ENCODE measurements at places on chromosomes 3 and 15. TPM values are rescaled to one million over a fixed set of nuclear protein-coding genes. Genes with fewer than 3 reads are reported as not detected.

DNA sequence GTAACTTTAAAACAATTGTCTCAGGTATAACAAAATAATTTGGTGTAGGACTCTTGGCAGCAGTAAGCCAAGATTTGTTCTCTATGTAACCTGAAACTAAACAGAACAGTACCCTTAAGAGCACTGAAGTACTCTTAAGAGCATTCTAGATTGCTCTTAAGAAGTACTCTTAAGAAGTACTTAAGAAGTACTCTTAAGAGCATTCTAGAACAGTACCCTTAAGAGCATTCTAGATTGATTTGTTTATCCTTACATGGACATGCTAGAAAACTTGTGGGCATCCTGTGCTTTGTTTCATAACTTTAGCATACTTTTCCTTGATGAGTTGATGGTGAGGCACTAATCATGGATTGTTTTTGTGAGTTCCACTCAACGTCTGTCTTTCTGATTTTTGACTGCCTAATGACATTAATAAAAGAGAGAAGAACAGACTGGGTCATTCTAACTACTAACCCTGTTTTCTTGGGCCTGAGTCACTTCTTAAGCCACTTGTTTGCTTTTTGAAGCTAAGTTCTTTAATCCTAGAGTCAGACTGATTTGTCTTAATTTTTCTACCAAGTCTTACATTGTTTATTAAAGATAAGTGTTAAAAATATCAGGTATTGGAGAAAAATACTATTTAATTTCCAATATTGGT is 57.2 kb upstream of the UTS2B start:
- peaks cover 28% of the 10 kb centered on the region for H3K36me3 ChIP-seq
- no peak overlapping the region for H3K4me3 ChIP-seq
- H3K27me3 ChIP-seq, result no peaks in the 10 kb centered on the region
- DNase-seq, result no peak
- no peak overlapping the region for H3K27ac ChIP-seq

- H3K27me3 ChIP-seq, result no peaks in the 10 kb centered on the region
- H3K4me1 ChIP-seq, result peaks cover 20% of the 10 kb centered on the region
- H3K36me3 ChIP-seq, result no peaks in the 10 kb centered on the region
These were observed 16.6 kb downstream of the SPCS1 start for GRCh38 chr3:52722491-52722890.

DNA sequence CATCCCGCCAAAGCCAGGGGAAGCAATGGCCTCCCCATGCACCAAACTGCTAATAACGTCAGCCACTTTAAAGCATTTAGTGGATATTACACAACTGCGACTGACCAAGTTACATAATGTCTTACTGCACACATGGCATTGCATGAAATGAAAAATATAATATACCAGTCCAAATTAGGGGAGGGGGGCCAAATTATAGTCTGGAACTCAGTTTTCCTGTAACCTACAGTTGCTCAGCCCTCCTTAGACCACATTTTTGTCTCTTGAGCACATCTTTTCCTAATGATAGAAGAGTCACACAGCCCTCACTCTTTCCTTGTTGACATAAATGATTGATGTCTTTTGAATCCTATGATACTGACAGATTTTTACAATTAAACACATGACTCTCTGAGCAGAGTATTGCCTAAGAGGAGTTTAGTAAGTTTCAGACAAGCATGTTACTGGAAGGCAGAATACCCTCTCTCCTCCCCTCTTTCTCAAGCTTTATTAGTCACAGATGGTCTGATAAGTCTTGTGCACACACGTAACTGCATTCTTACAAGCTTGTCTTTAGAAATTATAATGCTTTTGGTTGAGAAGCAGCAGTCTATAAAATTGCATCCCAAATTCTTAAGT is 1.1 kb upstream of the PLD1 start:
- H3K4me3 ChIP-seq, result peak overlapping the region; percentile 85
- H3K4me1 ChIP-seq, result peaks cover 55% of the 10 kb centered on the region
- DNase-seq, result peak; percentile 76
- peak overlapping the region; percentile 96 for H3K27ac ChIP-seq

GRCh38 chr15:47813748-47814384 is 96.6 kb downstream of the SEMA6D start:
- H3K27ac ChIP-seq, result no peak overlapping the region
- H3K4me3 ChIP-seq, result no peak overlapping the region
- no peaks in the 10 kb centered on the region for H3K36me3 ChIP-seq
- no peak for DNase-seq

DNA sequence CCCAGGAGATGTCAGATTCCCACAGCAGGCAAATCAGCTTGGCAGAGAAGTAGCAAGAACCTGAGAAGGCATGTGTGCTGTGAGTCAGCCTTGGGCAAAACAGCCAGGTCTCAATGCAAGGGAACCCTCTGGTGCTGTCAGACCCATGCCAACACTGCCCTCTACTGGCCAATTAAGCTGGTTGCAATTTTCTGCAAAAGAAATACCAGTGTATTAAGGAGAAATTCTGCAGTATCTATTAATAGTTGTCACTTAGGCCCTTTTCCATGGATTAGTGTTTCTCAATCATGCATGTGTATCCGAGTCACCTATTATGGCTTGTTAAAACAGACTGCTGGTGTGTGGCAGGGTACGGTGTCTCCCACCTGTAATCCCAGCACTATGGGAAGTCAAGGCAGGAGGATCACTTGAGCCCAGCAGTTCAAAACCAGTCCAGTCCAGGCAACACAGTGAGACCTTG is 26.2 kb downstream of the MAP4 start:
- H3K27me3 ChIP-seq, result no peaks in the 10 kb centered on the region
- no peak overlapping the region for H3K4me3 ChIP-seq
- peak; percentile 76 for DNase-seq
- no peak overlapping the region for H3K27ac ChIP-seq
- no peaks in the 10 kb centered on the region for H3K4me1 ChIP-seq

DNA sequence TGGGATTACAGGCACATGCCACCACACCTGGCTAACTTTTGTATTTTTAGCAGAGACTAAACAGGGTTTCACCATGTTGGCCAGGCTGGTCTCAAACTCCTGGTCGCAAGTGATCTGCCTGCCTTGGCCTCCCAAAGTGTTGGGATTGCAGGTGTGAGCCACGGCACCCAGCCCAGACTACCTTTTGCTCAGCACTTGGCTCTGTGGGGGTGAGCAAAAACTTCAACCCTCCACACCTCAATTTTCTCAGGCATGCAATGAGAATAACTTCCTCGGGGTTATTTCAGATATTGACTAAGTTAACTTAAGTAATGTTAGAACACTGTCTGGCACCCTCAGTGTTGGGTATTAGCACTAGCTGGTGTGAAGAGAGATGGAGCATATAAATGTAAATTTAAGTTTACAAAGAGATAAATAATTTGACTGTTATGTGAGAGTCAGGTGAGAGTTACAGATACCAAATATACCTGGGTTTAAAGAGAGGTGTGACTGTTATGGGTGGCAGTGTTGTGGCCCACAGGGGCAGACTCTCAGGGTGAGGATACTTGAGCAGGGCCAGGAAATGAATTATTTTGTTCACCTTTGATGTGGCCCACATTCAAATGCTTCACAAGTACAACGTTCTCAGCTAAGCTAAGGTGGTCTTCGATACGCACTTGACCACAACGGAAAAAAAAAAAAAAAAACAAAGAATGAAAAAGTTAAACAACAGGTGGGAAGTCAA is 29.0 kb downstream of the CPOX start:
- DNase-seq, result no peak
- no peaks in the 10 kb centered on the region for H3K27me3 ChIP-seq
- H3K4me3 ChIP-seq, result no peak overlapping the region
- H3K36me3 ChIP-seq, result no peaks in the 10 kb centered on the region
- no peak overlapping the region for H3K27ac ChIP-seq

DNA sequence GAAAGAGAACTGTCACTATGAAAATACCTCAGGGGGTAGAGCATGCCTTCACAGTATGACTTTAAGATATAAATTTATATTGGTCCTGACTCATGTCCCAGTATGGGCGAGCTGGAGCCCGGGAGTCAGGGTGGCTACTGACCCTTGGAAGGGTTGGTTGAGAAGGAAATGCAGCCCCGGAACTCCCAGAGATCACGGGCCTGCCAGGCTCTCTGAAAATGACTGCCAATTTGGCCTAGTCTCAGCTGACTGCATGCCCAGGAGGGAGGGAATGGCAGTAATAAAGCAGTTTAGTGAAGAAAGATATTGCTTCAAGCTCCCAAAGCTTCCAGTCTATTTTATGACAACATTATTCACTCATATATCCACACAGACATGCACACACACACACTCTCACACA is 299.0 kb downstream of the NR2F2 start:
- H3K4me3 ChIP-seq, result no peak overlapping the region
- no peaks in the 10 kb centered on the region for H3K4me1 ChIP-seq
- H3K27ac ChIP-seq, result no peak overlapping the region
- DNase-seq, result no peak

GRCh38 chr3:144553301-144553700 is 581.7 kb downstream of the DIPK2A start:
- DNase-seq, result no peak
- H3K4me3 ChIP-seq, result no peak overlapping the region
- no peak overlapping the region for H3K27ac ChIP-seq
- H3K36me3 ChIP-seq, result no peaks in the 10 kb centered on the region

GRCh38 chr3:10206166-10206511 is 41.4 kb downstream of the IRAK2 start:
- peaks cover 14% of the 10 kb centered on the region for H3K36me3 ChIP-seq
- peaks cover 60% of the 10 kb centered on the region for H3K4me1 ChIP-seq
- no peak for DNase-seq
- H3K4me3 ChIP-seq, result no peak overlapping the region
- H3K27ac ChIP-seq, result peak overlapping the region; percentile 19

DNA sequence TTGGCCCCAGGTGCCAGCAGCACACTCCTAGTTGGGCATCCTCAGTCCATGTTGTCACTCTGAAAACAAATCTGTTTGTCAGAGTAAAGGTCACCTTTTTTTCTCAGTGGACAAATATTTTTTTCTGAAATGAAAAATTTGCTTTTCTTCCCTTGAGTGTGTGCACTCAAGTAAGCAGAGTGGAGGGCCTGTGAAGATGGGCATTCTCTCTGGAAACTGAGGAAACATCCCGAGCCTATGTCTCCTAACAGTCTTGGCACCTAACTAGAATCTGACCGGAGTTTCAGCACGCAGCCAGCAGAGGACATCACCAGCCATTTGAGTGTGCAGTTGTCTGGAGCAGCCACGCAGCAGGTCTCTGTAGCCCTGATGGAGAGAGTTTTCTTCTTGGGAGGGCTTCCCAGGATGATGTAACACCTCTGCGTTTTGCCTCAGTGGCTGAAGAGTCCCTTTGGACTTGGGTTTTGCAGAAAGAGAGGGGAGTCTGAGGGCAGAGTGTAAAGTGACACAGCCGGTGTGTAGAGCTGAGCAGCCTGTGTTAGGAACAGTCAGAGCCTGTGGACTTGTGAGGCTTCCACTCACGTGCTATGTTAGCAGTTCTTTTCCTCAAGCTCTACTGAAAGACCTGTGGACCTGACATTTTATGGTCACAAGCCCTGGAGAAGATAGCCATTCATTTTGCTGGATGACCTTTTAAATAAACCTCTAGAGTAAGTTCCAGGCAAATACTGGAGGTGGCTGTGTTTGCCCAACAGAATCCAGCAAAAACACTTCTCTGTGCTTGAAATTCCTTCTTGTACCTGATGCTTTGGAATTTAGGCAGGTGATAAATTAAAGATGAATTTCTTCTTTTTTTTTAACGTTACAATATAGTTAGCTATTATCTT is 51.6 kb downstream of the ABHD2 start:
- DNase-seq, result peak; percentile 62
- H3K27me3 ChIP-seq, result no peaks in the 10 kb centered on the region
- H3K4me1 ChIP-seq, result peaks cover 80% of the 10 kb centered on the region

GRCh38 chr15:38504680-38505467 is 50.9 kb downstream of the FAM98B start:
- no peak overlapping the region for H3K27ac ChIP-seq
- H3K27me3 ChIP-seq, result no peaks in the 10 kb centered on the region
- DNase-seq, result no peak

- H3K27me3 ChIP-seq, result no peaks in the 10 kb centered on the region
- H3K4me1 ChIP-seq, result peaks cover 15% of the 10 kb centered on the region
- H3K36me3 ChIP-seq, result no peaks in the 10 kb centered on the region
- DNase-seq, result no peak
- H3K4me3 ChIP-seq, result no peak overlapping the region
These were observed 48.7 kb downstream of the BCHE start for GRCh38 chr3:165788531-165788930.

DNA sequence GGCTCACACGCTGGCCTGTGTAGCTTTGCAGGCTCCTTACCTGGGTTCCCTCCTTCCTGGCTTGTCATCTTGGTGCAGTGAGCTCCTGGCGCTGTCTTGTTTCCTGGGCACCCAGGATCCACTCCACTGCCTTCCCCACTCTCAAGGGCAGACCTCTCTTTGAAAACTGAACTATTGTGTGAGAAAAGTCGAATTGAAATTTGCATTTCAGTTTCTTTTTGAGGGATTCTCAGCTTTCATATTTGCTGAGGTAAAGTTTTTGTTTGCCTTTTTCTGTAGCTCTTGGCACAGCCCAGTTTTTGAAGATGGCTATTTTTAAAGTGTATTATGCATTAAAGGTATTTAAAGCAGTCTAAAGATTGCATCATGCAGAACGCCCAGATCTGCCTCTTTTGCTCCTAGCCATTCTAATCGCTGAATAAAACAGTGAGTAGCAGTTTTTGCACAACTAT is 70.1 kb downstream of the CCK start:
- H3K4me1 ChIP-seq, result no peaks in the 10 kb centered on the region
- H3K4me3 ChIP-seq, result no peak overlapping the region
- peaks cover 83% of the 10 kb centered on the region for H3K36me3 ChIP-seq
- no peaks in the 10 kb centered on the region for H3K27me3 ChIP-seq
- no peak for DNase-seq
- H3K27ac ChIP-seq, result no peak overlapping the region

- no peak overlapping the region for H3K4me3 ChIP-seq
- no peaks in the 10 kb centered on the region for H3K36me3 ChIP-seq
- H3K4me1 ChIP-seq, result no peaks in the 10 kb centered on the region
These were observed 2.8 kb downstream of the PLSCR2 start for GRCh38 chr3:146466604-146467003.

DNA sequence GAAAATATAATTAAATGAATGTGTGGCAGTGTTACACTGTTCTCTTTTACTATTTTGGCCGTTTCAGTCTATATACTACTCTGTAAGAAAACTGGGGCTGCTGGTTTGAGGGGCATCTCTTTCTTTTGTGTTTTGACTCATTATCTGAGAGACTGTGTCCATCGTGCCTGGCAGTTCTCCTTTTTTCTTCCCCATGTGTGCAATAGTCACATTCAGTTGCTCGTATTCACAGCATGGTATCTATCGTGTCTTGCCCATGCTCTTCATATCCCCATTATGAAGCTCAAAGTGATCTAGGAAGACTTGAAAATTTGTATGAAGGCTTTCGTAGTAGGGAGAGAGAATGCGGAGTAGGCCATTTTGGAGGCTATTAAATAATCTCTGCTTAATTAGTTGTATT is 29.8 kb upstream of the FAH start:
- no peak for DNase-seq
- H3K27me3 ChIP-seq, result no peaks in the 10 kb centered on the region
- no peak overlapping the region for H3K4me3 ChIP-seq
- no peak overlapping the region for H3K27ac ChIP-seq
- peaks cover 5% of the 10 kb centered on the region for H3K36me3 ChIP-seq

IRAK2 gene
- 13.1 TPM for total RNA-seq

CPNE9 gene
- total RNA-seq, result not detected

TMOD2 gene
- 0.02 TPM for total RNA-seq

CHL1 gene
- total RNA-seq, result not detected

CMTM8 gene
- total RNA-seq, result 8.9 TPM

KNSTRN gene
- 82.1 TPM for total RNA-seq

STRA6 gene
- total RNA-seq, result 2.1 TPM

CCR8 gene
- total RNA-seq, result not detected

CCR3 gene
- not detected for total RNA-seq

All from HepG2 (cell line).